ENCODE measurements at places on chromosomes 6 and 20.

- peak; percentile 70 for DNase-seq
Measured at GRCh38 chr6:139373154-139373927, 1.1 kb downstream of the CITED2 start.

- DNase-seq = no peak
Measured at GRCh38 chr6:108741331-108741989, 106.8 kb upstream of the ARMC2 start.

DNA sequence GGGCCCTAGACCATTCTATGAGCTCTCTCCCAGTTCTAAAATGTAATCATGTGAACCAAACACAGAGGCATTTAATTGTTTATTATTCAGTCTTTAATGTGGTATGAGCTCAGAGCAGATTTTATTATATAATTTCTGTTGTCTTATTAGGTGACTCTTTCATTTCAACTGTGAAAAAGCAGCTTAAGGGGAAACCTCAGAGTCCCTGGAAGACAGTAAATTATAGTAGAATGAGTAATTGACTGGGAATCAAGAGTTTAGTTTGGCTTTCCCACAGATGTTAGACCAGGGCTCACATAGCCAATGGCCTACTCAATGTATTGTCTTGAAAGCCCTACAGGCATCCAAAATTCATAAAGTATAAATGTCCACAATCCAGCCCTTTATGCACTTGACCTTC is 390.4 kb upstream of the SLC35B3 start:
- no peak for DNase-seq

GRCh38 chr6:106908386-106908840 is 66.1 kb downstream of the CD24 start:
- no peak for DNase-seq

GRCh38 chr20:40646361-40646760 is 42.7 kb downstream of the MAFB start:
- DNase-seq = peak; percentile 18

DNA sequence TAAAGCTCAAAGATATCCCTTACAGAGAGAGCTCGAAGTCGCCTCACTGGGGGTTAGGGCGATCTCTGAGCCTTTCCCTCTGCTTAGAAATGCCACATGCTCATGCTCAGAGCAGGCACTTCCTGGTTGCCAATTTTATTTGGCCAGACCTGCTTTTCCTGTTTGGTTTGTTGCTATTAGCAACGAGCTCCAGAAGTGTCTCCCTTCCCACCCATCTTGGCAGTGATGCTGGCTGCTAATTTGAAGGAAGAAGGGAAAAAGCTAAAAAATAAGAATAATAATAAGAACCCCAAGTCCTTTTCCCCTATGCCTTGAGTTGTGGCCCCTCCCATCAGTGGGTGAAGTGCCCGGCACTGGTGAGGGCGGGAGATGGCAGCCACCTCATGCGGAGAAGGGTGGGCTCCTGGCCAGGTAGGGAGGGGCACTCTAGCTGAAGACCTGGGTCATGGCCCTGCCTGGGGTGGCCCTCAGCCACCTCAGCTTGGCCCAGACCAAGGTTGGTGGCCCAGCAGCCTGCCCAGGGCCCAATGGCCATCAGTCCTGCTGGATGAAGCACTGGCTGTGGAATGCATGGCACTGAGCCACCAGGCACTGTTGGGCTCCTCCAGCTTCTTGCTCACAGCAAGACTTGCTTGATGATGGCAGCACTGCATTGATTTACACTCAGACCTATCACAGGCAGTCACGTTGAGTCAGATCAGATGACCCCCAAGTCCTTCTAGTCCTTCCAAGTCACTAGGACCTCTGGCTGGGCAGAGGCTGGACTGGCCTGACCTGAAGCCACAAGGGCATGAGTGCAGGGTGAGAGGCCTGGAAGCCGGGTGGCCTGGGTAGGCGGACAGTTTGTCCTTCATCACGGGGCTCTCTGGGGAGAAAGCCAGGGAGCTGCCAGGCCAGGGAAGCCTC is 79.0 kb downstream of the SYNJ2 start:
- peak; percentile 94 for DNase-seq

DNA sequence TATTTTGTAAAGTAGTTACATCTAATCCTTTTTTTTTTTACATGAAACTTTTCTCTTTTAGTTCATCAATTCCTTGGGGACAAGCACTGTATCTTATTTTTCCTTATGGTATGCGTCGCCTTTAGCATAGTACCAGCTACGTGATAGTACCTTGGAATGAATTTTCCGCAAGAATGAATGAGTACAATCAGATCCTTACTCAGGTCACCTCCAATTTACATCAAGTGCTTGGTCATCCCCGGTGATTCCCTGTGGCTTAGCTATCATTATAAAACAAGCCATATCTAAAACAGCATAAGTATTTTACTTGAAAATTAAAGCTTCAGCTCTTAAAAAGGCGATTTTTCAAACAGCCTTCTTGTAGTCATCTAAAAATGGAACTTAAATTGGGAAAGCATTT is 680.4 kb upstream of the MAP3K7 start:
- DNase-seq = no peak

DNA sequence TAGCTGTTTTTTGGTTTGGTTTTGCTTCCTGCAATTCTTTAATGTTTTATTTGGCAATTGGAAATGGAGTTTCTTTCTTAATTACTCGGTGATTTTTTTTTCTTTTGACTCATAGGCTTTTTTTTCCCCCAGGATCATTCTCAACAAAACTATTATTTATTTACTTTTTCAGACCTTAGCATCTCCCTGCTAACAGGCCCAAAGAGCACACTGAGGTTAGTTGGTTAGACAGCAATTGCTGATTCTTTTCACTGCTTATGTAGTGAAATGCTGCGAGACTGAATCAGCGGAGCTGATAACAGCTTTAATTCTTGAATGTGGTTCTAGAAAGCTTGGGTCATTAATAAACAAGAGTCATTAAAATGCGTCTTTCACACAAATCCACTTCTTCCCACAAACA is 79.1 kb upstream of the ZFP64 start:
- no peak for DNase-seq

DNA sequence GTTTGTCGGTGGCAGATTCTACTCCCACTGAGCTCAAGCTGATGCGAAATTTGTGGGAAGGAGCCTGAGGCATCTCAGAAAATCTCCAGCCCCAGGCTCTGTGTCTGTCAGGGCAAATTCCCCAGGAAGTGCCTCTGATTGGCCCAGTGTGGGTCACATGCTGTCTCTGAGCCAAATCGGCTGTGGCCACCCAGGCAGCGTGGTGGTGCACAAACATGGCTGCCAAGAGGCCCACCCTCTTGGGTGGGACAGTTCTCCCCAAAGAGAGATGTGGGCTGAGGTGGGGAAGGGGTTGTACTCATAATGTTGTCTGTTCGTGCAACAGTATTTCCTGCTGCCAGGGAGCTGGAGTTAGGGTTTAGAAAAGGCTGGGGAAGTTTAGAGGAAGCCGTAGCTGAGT is 130.6 kb downstream of the BMP7 start:
- no peak for DNase-seq

DNA sequence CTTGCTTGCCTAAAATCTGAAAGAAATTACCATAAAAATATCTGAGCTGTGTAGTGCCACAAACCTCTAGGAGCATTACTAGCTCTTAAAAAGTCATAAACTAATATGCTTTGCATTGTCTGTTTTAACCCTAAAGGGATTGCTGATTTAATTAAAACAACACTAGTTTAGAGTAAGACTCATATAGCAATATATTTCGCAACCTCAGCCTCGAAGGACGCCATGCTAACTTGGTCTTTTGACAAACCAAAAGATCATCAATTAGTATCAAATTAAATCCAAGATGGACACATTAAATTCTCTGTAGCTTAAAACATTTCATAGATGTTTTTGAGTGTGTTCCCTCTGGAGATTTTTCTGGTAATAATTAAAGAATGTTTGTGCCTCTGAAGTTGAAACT is 74.8 kb upstream of the KCNQ5 start:
- DNase-seq = no peak

GRCh38 chr6:123841067-123841896 is 37.6 kb downstream of the NKAIN2 start:
- DNase-seq = no peak

GRCh38 chr6:87075168-87075567 is 19.7 kb downstream of the CGA start:
- no peak for DNase-seq

DNA sequence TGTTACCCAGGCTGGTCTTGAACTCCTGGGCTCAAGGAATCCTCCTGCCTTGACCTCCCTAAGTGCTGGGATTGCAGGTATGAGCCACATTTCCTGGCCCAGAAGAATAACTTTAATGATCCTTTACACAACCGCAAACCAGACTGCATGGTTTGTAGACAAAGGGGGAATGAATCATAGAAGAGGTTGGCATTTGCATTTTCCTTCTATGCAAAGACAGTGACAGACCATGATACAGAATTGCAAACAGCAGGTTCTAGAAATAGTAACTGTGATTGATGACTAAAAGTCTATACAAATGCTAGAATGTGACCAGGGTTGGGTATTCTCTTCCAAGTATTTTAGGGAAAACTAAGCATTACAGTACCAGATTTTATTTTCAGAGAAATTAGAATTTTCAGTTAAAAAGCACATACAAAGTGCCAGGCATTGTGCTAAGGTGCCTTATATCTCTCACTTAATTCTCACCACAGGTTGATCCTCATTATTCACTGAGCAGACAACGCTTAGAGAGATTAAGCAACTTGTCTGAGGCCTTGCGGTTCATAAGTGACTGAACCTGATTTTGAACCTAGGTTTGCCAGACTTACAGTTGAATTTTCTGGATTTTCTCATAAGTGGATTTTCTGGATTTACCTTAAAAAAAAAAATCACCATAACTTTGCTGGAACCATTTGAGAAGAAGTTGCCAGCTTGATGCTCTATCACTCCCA is 146.6 kb downstream of the ZFAND3 start:
- peak; percentile 49 for DNase-seq

GRCh38 chr20:44730441-44730840 is 15.2 kb upstream of the KCNK15 start:
- peak; percentile 98 for DNase-seq

DNA sequence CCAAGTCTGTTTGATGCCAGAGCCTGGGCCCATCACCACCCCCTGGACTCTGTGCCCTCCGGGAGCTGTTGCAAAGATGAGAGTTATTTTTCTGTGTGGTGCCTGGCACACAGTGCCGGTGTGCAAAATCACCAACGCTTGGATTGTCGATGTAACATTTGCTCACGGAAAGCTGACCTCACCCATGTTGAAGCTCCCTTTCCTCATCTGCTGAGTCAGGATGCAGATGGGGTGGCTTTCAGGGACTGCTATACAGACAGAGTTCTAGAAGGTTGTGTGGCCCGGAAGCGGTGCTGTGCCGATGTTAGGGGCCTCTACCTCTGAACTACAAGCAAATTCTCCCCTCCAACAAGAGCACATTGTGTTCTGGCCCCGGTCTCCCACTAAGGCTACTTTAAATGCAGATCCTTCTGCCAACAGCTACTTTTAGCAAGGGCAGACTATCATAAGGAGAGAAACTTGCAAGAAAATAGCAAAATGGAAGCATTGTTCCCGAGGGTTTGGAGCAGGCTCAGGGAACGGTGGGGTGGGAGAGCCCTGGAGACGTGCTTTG is 34.0 kb downstream of the EYA2 start:
- peak; percentile 37 for DNase-seq

- DNase-seq = peak; percentile 75
Measured at GRCh38 chr6:18216411-18216810, 47.9 kb downstream of the DEK start.

GRCh38 chr20:49646126-49646525 is 67.6 kb downstream of the B4GALT5 start:
- DNase-seq = peak; percentile 46

GRCh38 chr6:51350308-51350904 is 531.7 kb downstream of the TFAP2B start:
- peak; percentile 27 for DNase-seq

DNA sequence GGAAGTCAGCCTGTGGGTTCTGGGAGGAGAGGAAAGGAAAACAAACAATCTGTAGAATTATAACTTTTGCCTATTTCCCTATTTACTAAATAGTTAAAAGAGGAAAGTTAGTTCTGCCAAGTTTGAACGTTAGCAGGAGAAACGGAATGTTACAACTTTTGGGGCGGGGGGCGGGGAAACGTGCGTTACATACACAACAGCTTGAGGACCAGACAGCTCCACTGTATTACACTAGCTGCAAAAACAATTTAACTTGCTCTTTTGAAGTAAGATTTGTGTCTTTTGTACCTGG is 498 bp upstream of the PRDM1 start:
- no peak for DNase-seq

DNA sequence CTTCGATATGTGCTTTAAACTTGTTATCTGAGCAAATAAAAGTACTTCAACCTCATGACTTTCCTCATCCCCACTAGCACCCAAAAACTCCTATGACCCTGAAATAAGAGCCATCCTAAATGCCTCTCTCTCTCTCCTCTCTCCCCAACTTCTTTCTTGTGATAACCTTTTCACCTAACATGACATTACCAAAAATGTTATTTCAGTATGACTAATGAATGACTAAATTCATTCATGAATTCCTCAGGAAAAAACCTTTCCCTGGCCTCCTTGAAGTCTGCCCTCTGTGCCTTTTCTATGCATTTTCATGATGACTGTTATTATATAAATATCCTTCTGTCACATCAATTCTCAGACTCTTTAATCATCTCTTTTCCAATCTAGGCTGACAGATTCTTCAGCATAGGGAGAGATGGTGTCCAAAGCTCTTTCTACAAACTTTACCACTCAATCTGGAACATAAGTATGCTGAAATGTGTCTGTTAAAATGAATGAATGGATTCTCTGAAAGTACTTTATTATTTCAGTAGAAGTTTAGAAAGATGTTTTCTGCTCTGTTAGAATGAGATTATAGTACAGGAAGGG is 114.3 kb upstream of the GGTLC1 start:
- DNase-seq = peak; percentile 66

GRCh38 chr6:20366082-20366830 is 35.4 kb upstream of the E2F3 start:
- DNase-seq = no peak

DNA sequence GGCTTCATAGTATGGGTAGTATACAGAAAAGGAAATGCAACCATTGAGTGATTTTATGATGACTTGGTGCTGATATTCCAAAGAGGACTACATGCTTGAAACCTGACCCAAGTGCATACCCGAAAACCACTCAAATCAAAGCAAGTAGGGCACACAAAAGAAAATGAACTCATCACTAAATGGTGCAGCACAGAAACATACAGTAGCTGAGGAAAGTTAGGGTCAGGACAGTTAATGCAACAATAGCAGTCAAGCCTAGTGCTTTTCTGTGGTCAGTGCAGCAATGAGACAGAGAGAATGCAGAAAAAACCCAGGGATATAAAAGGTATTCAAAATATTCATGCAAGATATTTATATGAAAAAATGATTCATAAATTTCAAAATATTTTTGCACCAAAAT is 711.1 kb downstream of the EPHA7 start:
- DNase-seq = no peak
